ENCODE measurements at places on chromosomes 3 and 15.

- no peak for DNase-seq
Observed at GRCh38 chr15:32923176-32923575, 205.4 kb downstream of the GREM1 start.

DNA sequence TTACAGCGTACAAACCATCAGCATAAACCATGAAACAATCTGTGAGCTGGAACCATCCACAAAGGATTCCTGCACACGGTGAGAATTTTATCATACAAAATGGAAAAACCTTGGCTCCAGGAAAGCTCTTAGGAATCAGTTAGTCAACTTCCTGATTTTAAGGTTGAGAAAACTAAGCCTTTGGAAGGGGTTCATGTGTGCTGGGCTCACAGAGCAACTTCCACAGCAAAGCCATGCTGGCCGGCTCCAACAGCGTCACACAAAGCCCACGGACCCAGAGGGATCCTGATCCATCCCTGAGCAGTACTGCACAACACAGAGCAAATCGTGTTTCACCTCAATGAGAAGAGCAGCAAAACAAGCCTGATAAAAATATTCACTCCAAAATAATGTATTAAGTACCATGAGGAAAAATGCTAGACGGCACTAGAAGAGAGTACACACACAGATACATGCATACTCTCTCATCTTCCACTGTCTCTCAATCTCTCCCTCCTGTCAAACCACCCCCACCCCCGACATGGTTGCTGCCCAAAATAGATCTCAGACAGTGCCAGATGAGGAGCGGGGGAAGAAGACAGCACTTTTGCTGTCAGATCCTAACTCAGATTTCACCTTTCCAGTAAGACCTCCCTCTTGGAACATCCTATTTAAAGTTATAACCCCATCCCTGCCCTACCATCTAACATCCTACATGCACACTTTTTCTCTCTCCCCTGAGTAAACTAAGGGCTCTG lies 58.6 kb downstream of the MB21D2 start:
- no peak for DNase-seq

DNA sequence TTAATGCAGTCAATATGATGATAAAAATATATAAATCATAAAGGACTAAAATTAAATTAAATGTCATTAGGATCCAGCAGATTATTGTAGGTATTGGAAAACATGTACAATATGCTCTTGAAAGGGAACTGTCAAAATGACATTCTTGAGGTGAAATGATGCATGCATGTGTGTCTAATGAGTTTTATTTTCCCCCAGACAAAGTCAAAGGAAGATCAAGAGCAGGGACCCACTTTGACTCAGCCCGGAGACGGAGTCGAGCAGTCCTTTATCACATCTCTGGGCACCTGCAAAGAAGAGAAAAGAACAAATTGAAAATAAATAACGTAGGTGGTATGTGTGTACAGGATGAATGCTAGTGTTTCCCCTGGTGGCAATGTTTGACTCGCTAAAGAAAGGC lies 194.1 kb downstream of the KCNH8 start:
- no peak for DNase-seq

GRCh38 chr15:82538961-82539690 lies 1.1 kb downstream of the RPS17 start:
- no peak for DNase-seq

- DNase-seq, result no peak
Observed at GRCh38 chr15:64009241-64009640, 37.0 kb downstream of the DAPK2 start.

- DNase-seq, result no peak
Observed at GRCh38 chr3:8938021-8938420, 25.3 kb downstream of the RAD18 start.

DNA sequence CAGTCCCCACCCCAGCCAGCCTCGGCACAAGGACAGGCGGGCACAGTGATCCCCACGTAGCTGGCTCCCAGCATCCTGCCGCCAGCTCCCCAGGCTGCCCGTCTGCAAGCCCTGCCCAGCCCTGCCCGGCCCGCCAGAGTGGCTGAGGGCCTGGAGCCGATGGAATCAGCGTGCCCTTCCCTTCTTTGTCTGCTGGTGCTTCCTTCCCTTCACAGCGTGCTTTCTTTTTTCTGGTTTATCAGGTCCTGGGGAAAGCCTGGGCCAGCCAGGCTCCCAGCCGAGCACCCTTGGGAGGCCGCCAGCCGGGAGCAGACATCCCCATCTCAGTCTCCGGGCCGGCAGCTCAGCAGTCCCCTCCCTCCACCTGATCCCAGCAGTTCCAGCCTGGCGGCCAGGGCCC lies 54.7 kb upstream of the SMAD6 start:
- DNase-seq, result no peak

DNA sequence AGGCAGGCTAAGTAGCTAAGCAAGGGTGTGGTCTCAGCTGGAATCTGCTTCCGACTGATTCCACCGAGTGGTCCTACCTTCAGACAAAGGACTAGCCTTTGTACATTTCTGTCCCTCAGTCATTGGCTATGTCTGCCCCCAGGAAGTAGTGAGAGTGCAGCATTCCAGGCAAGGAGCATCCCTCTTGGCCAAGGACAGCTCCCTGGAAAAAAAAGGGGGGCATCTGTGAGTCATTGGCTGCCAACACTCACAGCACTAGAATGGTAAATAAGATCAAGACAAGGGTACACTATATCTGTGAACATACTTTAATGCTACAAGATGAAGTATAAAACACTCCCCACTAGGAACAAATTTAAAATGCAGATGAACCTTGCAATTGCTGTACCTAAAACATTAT lies 66.8 kb downstream of the STAC start:
- no peak for DNase-seq

DNA sequence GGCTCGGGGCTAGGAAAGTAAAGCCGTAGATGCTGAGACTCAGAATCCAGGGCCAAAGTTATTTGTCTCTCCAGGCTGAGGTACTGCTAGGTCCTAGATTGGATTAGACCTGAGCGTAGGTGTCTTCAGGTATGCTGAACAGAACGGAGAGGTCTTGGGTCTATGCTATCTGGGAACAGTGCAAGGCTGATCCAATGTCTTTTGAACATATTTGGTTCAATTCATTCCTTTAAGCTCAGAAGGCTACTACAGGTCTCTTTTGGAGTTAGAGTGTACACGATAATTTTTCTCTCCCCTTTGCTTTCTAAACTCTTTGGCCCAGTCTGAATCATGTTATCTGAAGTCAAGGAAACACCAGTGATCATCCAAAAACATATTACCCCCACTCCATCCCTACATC lies 137.5 kb upstream of the TBL1XR1 start:
- no peak for DNase-seq

GRCh38 chr3:41593774-41594173 lies 368.1 kb downstream of the ULK4 start:
- DNase-seq, result no peak

- DNase-seq, result no peak
Observed at GRCh38 chr3:169774186-169774585, 990 bp downstream of the MYNN start.

- DNase-seq, result no peak
Observed at GRCh38 chr3:197501496-197501878, 54.3 kb downstream of the BDH1 start.

- no peak for DNase-seq
Observed at GRCh38 chr3:156330415-156330814, 210.0 kb downstream of the KCNAB1 start.

DNA sequence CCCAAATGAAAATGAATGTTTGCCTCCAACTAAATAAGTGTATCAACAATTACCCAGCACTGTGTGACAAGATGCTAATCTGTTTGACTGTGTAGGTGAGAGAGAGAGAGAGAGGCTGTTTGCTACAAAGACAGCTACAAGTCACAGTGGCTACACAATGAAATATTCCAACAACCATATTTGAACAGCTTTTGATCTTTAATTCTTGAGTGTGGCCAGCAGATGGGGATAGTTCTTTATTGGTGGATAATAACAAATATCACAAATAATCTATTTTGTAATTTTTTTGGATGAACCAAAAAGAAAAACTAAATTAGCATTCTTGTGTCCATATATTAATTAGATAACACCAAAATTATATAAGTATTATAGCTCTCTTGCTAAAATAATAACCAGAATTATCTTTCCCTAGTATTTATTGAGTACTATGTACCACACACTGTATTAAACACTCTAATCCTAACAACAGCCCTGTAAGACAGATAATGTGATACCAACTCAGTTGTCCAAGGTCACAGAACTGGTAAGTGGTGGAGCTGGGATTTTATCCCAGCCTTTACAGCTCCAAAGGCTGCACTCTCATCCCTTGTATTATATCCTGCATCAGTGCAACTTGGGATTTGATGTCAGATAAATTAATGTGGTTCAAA lies 61.9 kb upstream of the C3orf80 start:
- DNase-seq, result no peak

DNA sequence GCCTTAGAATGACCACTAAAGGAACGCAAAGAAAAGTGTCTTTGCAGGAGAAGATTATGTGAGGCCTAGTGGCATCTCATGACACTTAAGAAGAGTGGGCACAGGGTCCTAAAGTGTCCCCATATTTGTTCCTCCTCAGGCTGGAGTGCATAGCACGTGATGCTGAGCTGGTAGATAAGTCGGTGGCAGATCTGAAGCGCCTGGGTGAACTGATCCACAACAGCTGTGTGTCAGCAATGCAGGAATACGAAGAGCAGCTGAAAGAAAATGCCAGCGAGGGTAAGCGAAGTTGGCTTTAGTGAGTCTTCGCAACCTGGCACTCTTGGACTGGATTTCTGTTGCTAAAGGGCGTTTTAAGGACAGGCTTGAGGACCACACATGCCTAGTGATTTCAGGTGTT lies 92.6 kb downstream of the CHD2 start:
- DNase-seq, result no peak

GRCh38 chr3:154819491-154819890 lies 260.6 kb upstream of the MME start:
- no peak for DNase-seq
